ENCODE measurements at places on chromosomes 7 and 10.

- DNase-seq: no peak
Measured at GRCh38 chr10:31061941-31062340, 30.3 kb upstream of the ZNF438 start.

GRCh38 chr7:27442455-27442854 lies 199.9 kb downstream of the EVX1 start:
- DNase-seq: no peak

DNA sequence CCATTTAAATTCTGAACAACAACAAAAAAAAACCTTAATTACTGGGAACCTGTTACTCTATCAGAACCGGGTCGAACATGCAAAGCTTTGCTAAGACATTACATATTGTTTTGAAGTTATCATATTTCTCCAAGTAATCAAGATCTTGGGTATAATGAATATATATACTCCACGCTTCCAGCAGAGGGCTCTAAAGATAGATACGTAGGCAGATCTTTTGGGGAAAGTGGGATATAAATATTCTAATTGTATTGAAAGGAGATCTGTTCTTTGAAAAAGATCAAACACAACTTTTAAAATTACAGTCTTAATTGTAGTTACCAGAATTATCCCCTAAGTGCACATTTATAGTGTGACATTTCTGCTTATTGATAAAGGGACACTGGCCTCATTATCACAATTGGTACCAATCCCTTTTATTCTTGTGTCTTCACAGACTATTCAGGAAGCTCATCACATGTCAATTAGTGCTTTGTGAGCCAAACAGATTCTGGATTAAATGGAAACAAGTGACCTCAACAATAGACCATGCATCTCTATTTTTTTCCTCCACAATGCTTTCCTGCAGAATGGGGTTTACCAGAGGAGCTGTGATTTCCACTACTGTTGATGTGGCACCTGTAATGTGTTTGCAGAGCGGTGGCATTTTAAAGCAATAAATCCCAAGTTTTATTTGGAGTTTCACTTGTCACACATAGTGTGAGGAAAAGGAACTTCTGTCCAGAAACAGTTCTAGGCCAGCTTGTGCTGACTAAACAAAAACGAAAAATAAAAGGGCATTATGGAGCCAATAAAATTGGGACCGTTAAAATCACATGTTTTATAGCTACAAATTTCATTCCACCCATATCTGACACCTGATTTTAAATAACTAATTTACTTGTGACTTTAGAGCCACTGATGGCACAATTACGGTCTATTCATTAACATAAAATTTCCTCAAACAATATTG lies 122.4 kb downstream of the CTTNBP2 start:
- DNase-seq: no peak

GRCh38 chr10:96292971-96293920 lies 11.0 kb upstream of the DNTT start:
- no peak for DNase-seq

- no peak for DNase-seq
Measured at GRCh38 chr7:8204339-8205030, 57.5 kb downstream of the ICA1 start.

GRCh38 chr7:2692543-2692942 lies 4.5 kb downstream of the AMZ1 start:
- no peak for DNase-seq

DNA sequence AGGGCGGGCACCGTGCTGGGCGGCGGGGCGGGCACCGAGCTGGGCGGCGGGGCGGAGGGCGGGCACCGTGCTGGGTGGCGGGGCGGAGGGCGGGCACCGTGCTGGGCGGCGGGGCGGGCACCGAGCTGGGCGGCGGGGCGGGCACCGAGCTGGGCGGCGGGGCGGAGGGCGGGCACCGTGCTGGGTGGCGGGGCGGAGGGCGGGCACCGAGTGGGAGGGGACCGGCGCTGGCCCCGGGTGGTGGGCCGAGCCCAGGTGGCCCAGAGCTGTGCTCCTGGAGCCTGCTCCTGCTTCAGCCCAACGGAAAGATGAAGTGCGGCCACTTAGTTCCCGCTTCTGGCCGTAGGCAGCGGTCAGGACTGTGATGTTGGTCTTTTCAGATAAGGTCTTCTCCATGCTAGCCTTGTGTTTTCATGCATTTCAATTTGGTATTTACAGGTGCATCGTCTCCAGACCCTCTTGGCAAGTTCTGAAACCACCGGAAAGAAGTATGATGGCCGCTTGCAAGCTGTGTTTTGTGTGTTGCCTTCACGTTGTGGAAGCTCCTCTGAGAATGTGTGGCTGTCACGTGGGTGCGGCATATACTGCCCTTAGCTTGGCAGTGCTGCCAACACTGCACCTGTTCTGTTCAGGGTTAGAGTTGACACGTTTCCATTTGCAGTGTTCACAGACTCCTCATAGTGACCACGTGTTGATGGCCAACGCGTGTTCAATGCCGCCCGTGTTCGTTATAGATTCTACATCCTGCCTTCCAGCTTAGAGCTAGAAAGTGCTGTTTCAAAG lies 25.2 kb downstream of the IQCE start:
- no peak for DNase-seq

- DNase-seq: no peak
Measured at GRCh38 chr7:15720849-15721471, 34.5 kb upstream of the MEOX2 start.

DNA sequence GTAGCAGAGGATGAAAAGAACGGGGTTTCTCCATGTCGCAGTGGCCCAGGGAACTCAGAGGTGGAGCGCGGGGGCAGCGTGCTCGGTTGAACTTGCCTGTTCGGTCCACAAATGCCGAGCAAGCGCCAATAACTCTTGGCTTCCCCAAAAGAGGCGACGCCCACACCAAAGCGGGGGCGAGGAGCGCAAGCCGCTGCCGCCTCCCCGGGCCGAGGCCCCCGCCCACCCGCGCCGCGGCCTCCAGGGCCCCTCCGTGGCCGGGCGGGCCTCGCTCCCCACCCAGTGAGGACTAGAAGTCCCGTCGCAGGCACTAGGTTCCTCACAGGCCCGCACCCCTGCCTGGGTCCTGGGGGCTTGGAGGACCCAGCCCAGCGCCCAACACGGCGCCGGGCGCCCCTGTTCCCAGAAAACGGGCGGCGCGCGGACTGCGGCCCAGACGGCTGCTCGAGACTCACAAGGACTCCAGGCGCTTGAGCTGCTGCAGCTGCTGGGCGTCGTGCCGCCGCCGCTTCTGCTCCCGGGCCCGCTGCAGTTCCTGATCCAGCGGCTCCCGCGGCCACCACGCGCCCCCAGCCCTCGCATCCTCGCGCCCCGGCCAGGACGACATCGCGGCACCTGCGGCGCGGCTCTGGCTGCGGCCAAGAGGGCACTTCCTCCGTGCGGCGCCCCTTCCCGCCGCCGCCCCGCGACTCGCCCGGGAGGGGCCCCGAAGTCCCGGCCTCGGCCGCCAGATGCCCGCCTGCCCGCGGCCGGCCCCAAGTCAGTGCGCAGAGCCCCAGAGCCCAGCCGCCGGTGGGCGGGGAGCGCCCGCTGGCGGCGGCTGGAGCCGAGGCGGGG lies 14.6 kb upstream of the FKBP9 start:
- DNase-seq: no peak

DNA sequence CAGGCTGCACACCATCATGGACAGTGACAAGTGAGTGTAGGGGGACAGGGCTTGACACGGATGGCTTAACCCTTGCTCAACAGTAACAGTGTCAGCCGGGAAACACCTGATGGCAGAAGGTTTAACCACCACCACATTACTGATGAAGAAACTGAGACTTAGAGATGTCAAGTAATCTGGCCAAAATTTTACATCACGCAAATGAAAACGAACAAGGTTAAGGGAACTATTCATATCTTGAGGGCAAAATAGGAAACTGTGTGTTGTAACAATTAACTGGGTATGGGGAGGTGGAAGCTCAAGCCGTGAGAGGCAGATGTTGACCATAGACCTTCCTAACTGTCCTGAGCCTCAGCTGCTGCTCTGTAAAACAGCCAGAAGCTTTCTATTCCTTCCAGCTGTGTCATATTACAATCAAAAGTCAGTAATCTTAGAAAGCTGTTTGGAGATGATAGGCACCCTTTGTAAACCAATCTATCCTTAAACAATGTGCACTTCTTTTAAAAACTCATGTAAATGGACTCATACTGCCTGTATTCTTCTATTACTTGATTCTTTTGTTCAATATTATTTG lies 68.4 kb downstream of the ABCC2 start:
- no peak for DNase-seq

- DNase-seq: no peak
Measured at GRCh38 chr7:32381024-32381601, 109.1 kb downstream of the LSM5 start.

DNA sequence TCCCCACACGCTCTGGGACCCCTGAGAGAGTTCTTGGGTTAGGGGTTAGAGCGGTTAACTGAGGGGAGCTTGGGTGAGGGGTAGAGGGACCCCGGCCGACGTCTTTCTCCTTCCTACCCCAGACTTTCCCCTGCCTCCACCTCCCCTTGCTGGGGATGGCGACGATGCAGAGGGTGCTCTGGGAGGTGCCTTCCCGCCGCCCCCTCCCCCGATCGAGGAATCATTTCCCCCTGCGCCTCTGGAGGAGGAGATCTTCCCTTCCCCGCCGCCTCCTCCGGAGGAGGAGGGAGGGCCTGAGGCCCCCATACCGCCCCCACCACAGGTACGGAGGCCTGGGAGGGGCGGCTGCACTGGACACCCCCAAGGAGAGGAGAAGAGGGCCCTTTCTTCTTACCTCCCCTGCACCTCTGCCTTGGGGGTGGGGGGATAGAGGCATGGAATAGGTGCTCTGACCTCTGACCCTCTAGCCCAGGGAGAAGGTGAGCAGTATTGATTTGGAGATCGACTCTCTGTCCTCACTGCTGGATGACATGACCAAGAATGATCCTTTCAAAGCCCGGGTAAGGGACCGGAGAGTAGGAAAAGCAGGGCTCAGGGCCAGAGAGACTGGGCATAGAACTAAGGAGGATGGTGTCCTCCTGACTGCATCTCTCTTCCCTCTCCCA lies 1.1 kb downstream of the ZYX start:
- no peak for DNase-seq

- DNase-seq: no peak
Measured at GRCh38 chr7:70673778-70674570, 458.0 kb upstream of the GALNT17 start.

- no peak for DNase-seq
Measured at GRCh38 chr7:15891151-15891881, 204.8 kb upstream of the MEOX2 start.

- no peak for DNase-seq
Measured at GRCh38 chr10:89653410-89653869, 8.4 kb upstream of the PANK1 start.

- DNase-seq: no peak
Measured at GRCh38 chr10:16652154-16652553, 130.5 kb upstream of the C1QL3 start.

DNA sequence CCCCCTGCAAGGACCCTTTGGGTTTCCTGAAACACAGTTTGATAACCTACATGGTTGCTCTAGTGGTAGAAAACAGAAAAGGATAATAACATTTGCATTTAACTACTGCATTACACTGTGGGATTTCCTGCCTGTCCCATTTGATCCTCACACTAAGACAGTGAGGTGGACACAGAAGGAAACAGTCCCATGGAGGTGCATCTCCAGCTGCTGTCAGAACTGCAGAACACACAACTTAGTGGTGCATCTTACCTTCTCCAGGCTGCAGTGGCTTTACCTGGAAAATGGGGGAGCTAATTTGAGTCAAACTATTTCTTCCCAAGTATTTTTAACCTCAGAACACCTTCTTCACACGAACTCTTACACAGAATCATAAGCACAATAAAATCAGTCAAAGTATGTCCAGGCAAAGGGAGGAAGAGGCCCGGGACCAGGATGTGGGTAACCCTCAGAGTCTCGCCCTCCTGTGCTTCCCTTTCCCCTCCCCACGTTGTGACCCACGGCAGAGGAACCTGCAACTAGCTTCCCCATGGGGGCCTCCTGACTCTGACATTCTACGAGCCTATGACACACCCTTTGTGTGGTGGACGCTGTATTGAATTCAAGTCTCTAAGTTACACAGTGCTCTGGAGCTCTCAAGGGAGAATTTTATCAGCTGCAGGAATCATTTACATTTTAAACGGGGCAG lies 33.7 kb downstream of the SCRN1 start:
- DNase-seq: no peak

DNA sequence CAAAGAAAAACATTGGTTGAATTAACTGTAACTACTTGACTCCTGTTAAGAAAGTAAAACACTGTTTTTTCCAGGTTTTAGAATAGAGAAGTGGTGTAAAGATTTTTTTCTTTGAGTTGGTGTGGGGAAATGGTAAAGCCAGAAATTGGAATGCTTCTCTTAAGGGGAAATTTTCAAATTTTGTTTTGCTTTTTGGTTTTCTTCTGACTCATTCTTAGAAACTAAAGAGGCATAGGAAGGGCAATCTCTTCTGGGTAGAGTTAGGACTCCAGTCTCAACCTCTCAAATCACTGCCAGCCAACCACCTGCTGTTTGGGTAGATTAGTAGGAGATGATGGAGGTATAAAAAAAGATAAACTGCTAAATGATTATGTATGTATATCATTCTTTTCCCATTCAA lies 47.7 kb upstream of the STRIP2 start:
- no peak for DNase-seq

GRCh38 chr10:114996542-114996941 lies 58.5 kb downstream of the TRUB1 start:
- DNase-seq: no peak

GRCh38 chr10:103558911-103559310 lies 65.4 kb downstream of the NEURL1 start:
- DNase-seq: no peak

DNA sequence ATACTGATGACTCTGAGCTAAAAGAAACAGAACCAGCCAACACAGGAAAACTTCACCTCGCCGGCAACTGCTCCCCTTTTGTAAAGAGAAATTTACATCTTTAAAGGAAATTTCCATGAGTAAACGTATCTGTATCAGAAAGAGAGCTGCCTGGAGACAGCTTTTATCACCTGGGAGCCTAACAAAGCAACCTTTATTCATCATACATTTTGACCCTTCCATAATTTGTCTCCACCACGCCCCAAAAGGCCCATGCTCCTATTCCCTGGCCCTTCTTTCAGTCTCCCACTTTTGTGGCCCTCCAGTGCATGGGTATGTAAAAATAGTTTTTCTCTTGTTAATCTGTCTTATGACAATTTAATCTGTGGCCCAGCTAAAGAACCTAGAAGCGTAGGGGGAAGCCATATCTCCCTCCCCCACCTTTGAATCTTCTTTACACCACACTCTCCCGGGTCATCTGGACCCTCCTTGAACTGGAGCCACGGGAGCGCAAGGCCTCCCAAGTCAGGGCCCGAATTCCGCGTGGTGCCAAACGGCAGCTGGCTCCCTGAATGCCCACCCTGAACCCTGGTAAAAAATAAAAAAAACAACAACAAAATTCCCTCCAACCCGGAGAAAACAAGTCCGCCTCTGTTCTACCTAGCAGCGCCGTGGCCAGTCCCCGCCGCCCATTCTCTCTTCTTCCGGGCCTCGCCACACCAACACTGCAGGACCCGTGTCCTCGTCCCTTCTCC lies 15.4 kb upstream of the FKBP9 start:
- no peak for DNase-seq
